ENCODE measurements at places on chromosomes 1 and 21. TPM values are rescaled to one million over a fixed set of nuclear protein-coding genes. Genes with fewer than 3 reads are reported as not detected.

The ANGPTL1 gene
- 17.1 TPM for total RNA-seq

The S100A11 gene
- total RNA-seq: 199 TPM

The NBPF14 gene
- 32.9 TPM for total RNA-seq

The DPYD gene
- total RNA-seq: 24.1 TPM

The RNF223 gene
- not detected for total RNA-seq

The C1QA gene
- not detected for total RNA-seq

The ZSCAN20 gene
- total RNA-seq: 7.9 TPM

The KLHDC7A gene
- total RNA-seq: not detected

The C1orf74 gene
- 4.4 TPM for total RNA-seq

The HSD3B1 gene
- not detected for total RNA-seq

The RORC gene
- not detected for total RNA-seq

The OR14K1 gene
- total RNA-seq: not detected

The MIXL1 gene
- not detected for total RNA-seq

The NLRP3 gene
- 1.3 TPM for total RNA-seq

The ELF3 gene
- total RNA-seq: 0.29 TPM

Measured in placental pericyte (primary cell).